ENCODE measurements at places on chromosomes 7 and 10. TPM values are rescaled to one million over a fixed set of nuclear protein-coding genes. Genes with fewer than 3 reads are reported as not detected.

The IDI2 gene
- not detected for total RNA-seq

The ZNF853 gene
- total RNA-seq, result 12.2 TPM

The PTN gene
- total RNA-seq, result 10.4 TPM

The NPTX2 gene
- 44.2 TPM for total RNA-seq

All from ascending aorta (tissue), 2 donors.